ENCODE measurements at places on chromosomes 2 and 18. TPM values are rescaled to one million over a fixed set of nuclear protein-coding genes. Genes with fewer than 3 reads are reported as not detected.

STPG4 gene
- not detected for polyA plus RNA-seq

ANKRD36 gene
- polyA plus RNA-seq: 2.4 TPM

FAM228A gene
- not detected for polyA plus RNA-seq

DNA sequence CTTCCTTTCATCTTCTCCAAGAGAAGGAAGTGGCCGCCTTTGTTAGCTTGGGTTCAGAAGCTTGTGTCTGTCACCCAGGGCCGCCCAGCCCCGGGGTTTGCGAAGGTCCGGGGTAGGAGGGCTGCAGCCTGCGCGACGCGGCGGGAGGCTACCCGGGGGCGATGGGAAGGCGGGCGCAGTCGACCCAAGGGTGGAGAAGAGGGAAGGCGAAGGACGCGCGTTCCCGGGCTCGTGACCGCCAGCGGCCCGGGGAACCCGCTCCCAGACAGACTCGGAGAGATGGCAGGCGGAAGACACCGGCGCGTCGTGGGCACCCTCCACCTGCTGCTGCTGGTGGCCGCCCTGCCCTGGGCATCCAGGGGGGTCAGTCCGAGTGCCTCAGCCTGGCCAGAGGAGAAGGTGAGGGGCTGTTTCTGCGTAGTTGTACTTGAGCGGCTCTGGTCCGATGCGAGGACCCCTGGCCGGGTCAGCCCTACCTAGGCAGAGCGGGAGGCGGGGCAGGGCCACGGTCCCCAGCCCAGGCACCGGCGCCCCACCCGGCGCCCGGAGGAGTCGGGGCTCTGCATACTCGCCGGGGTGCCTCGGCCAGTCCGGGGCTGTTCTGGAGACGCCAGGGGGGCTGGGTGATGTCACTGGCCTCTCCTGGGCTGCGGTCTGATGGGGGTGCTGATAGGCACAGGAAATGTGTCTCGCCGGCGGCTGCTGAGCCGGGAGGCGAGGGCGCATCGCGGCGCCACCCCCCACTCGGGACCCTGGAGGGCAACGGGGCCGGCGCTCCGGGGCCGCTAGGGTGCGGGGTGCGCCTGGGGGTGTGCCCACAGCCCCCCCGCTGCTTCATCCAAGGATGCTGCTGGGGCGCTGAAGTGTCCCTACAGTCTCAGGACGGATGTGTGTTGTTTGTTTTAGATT is at the start of gene QPCT:
Gene QPCT, plus strand, starts transcription at position 178 of the 909 bp plus-strand sequence. Its CDS starts 102 bp downstream, at position 280.
- no peak for DNase-seq

DNA sequence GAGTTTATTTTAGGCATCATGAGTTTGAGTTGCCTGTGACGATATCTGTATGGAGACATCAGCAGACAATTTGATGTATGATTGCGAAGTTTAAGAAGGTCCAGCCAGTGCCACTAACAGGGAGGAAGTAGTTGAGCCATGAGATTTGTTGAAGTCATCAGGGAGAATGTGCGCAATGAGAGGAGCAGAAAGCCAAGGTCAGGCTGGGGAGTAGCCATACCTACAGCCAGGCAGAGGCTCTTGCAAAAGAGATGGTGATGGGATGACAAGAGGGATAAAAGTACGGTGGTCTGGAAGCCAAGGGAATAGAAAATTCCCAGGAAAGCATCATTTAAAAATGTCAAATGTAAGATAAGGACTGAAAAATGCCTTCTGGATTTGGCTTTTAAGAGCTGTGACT is 51.2 kb downstream of the LIMS1 start:
- DNase-seq: no peak

GRCh38 chr2:145190031-145190703 is 670.2 kb upstream of the ZEB2 start:
- DNase-seq: peak; percentile 15

DNA sequence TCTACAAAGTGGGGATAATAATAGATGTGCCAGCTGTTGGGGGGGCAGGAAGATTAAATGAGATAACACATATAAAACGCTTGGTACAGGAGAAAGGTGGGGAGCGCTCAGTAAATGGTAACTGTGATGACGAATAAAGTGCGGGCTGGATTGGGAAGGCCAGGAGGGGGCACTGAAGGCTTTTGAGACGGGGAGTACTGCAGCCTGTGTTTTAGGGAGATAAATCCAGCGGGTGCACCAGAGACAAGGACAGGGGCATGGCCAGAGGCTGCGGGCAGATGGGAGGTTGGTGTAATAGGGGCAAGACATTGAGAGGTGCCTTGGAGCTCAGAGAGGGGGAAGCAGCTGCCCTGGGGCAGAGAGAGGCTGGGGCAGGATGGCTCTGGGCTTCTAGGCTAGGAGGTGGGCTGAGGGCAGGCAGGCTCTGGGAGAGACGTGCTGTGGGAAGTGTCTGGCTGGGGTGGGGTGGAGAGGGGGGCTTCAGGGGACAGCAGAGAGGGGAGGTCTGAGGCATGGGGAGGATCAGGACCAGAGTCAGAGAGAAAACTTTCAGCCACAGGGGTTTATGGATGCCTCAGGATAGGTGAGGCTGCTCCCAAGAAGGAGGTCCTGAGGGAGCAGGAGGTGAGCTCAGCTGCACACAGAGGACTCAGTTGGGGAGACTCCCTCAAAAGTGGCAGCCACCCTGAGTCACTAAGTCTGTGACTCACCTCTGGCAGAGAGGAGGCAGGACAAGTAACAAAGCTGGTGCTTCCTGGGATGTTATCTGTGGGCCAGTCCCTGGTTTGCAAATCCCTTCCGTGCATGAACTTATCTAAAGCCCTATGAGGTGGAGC is 18.8 kb downstream of the TEX44 start:
- DNase-seq: peak; percentile 96

DNA sequence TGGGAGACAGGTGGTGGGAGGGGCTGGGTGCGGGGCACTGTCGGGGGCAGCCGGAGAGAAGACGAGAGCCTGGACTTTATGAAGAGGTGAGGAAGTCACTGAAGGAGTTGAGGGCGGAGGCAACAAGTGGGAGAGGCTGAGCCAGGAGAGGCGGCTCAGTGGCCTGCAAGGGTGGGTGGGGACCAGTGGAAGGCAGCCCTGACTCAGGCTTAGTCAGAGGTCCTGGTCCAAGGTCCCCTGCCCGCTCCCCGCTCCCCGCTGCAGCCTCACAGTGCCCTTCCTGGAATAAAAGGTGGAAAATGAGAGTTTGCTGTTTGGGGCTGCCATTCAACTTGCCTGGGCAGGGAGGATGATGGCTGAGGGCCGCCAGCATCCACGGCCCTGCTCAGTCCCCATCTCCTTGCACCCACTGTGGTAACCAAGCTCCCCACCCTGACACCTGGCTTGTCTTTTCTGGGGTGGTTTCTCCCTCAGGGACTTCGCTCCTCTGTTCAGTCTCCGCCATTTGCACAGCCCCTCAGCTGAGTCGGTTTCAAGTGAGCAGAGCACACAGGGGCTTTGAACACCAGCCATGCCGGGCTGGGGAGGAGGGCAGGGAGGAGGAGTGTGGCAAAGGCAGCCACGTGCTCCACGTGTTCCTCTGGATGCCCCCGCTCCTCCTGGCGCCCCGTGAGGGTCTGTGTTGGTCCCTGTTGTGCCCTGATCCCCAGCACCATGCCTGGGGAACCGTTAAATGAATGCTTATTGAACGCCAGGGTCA is 13.7 kb upstream of the RALB start:
- peak; percentile 78 for DNase-seq

DNA sequence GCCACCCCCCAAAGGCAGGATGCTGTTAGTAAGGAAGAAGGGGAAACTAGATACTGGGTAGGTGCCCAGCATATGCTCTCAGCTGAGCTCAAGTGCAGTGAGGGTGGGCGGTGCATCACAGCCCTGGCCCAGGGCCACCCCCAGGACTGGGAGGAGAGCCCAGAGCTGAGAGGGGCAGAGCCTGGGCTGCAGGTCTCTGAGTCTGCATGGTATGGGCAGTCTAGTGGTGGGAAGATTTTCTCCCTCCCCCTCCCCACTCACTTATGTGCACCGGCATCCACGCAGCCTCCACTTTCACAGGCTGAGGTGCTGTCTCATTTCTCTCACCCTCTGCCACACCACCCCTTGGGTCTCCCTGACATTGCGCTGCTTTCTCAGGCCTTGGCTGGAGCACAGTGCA is 48.5 kb upstream of the CAB39 start:
- DNase-seq: no peak

- DNase-seq: peak; percentile 88
Observed at GRCh38 chr2:237291138-237291792, 122.7 kb downstream of the COL6A3 start.

DNA sequence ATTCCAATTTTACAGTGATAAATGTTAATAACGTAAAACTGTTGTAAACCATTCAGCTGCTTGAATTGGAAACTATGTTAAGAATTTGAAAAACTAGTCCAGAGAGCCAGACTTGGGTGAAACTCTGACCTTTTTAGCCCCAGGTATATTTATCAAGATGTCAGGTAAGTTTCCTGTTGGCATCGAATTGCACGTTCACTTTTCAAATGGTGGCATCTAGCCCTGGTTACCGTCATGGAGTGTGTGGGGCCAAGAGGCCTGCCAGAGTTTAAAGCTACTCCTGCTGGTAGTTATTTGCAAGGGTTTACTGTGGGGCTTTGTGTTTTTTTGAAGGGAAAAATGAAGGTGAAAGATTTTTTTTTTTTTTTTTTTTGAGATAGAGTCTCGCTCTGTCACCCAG is 109.9 kb downstream of the WDSUB1 start:
- no peak for DNase-seq

GRCh38 chr2:149080099-149080498 is 41.6 kb downstream of the LYPD6B start:
- DNase-seq: no peak

- no peak for DNase-seq
Observed at GRCh38 chr18:60469387-60470100, 97.0 kb upstream of the MC4R start.

DNA sequence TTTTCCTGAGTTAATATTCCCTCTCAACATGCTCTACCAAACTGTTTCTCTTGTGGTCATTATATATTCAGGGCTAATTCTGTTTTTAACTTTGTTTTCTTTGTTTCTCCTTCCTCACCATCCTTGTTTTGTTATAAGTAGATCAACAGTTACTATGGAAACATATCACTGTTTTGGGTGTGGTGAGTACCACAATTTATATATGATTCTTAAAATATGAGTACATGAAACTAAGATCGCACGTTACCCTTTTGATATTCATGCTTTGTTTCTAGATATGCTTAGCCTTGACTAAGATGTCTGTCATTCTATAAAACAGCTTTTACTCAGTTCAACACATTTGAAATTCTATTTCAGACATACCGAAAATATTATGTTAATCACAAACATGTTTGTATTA is 232.3 kb upstream of the ITGA4 start:
- DNase-seq: no peak

DNA sequence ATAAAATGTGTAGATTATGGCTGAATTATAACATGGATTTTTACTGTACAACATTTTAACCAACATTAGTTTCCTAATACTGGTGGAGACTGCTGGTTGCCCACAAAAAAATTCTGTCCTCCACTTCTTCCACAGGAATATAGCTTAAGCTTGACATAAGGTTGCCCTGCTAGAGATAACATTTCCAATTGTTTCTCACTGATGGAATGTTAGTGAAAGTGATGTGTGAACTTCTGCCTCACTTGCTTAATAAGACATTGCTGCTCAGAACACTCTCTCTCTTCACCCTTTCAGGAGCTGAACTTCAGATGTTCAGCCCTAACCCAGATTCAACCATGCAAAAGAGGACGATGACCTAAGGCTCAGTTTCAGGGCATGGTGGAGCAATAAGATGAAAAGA is 2.7 kb upstream of the SGPP2 start:
- no peak for DNase-seq

DNA sequence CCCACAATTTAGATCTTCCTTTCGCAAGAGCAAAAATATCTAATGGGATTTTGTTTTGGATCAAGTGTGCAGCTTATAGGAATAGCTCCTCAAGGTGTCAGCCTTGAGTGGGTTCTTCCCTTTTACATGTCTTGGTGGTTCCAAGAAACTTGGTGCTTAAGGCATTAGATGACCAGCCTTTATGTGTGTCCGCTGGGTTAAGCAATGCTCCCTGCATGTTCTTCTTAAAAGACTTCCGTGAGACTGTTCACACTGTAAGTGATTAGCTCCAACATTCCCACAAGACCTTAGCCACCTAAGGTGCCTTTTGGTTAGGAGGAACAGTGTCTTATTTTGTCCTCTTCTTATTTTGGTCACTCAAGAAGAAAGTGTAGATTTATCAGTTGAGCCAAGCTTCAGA is 44.3 kb upstream of the GPR39 start:
- no peak for DNase-seq

GRCh38 chr2:169260846-169261642 is 101.3 kb downstream of the LRP2 start:
- no peak for DNase-seq

DNA sequence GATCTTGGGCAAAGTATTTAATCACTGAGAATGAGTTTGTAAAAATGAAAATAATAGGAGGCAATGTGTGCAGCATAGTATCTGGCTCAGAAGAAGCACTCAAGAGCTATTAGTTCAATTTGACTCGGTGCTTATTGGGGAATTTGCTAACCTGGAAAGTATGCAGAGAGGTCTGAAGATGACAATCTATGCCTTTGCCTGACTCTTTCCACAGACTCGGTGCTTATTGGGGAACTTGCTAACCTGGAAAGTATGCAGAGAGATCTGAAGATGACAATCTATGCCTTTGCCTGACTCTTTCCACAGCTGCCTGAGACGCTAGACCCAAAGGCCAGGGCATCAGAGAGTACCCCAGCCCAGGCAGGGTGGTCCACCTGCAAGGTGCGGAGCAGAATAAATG is 12.2 kb upstream of the SH3BP4 start:
- no peak for DNase-seq

- no peak for DNase-seq
Observed at GRCh38 chr2:239890206-239890746, 134.9 kb downstream of the NDUFA10 start.

GRCh38 chr18:22176420-22177326 is 7.3 kb downstream of the GATA6 start:
- DNase-seq: no peak

GRCh38 chr2:170391697-170392096 is 213.8 kb downstream of the MYO3B start:
- DNase-seq: no peak

DNA sequence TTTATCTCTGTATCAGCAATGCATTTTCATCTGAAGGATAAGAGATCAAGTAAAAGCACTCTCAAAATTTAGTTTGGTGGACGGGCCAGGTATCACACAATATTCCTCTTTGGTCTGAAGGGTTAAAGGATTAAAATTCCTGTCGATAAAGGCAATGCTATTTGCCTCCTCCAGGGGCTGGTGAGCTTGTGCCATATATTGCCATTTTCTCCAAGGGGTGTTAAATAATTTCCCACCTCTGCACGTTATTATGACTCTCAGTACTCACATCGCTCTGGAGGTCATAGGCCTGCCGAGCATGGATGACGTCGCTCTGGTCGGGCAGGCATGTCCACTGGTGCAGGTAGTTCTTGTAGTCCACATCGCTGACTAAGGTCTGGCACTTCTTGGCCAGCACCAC is 94.2 kb downstream of the NEB start:
- DNase-seq: no peak
